NCI-H2029 treated with DMSO at 0.1 percent for 48 hours (cell line): ENCODE measurements at places on chromosomes 4 and X.

- no peak for DNase-seq
These were observed 106.4 kb upstream of the NDST4 start for GRCh38 chr4:115219862-115220261.

- DNase-seq: no peak
These were observed 56.5 kb downstream of the GAB1 start for GRCh38 chr4:143393195-143393594.

DNA sequence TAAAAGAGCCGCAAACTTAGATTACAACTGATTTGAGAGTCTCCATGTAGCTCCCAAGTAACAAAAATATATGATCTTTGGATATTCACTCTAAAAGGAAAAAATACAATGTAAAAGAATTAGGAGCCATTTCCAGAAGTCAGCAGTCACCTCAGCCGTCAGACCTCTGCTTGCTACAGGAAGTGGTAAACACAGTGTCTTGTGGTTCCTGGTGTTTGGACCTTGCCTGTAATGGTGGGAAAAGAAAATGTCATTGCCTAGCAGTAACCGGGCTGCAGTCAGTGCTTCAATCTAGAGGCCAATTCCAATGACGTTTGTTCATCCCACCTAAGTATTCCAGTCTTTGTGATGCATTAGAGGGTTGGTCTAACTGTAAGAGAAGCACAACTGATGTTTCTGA is 28.9 kb upstream of the SMIM31 start:
- DNase-seq: no peak

- peak; percentile 5 for DNase-seq
These were observed 675 bp downstream of the PRIMPOL start for GRCh38 chr4:184649971-184650855.

- no peak for DNase-seq
These were observed 546 bp downstream of the ZRSR2 start for GRCh38 chrX:15790769-15791290.

DNA sequence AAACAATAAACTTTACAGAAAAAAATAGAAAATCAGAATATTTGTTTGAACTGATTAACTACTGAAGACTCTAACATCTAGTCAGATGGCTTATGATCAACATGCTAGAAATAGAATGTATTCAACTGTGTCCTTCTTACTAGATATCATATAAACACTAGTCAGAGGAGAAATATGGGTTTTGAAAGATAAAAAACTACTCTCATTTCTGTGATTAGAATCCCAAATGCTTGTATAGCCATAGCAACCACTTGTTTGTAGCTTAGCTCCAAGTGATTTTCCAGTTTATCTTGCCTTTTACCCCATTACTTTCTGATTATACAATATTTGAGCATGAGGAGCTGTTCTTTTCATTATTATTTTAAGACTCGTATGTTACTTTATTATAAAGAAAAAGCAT is 31.2 kb downstream of the USP38 start:
- DNase-seq: no peak

GRCh38 chr4:76762137-76763130 is 135.5 kb downstream of the SOWAHB start:
- DNase-seq: no peak

DNA sequence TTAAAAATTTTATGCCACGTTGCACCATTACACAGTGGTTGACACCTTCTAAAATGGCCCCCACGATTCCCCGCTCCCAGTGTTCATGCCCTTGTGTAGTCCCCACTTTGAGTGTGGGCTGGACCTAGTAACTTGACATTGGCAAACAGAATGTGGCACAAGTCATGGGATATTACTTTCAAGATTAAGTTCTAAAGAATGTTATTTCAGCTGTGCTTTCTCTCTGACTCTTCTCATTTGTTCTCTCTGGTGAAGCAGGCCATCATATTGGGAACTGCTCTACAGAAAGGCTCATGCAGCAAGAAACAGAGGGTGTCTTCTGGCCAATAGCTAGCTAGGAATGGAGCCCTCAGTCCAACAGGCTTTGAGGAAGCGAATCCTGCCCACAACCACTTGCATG is 67.1 kb downstream of the ATXN3L start:
- DNase-seq: no peak

DNA sequence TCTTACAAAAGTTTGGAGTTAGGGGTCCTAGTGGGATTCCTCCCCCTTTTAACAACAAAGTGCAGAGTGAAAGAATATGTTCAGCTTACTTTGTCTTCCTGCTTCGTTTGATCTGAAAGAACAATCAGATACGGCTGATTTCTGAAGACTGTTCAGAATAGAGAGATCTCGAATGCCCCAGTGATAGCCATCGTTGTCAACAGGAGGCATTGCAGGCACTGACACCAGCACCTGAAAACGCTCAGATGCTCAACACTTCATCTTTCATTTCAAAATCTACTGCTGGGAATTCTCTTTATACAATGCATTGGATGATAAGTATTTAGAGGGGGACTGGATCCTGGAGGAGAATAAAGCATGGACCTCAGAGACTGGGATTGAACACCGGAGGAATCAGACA is 186.3 kb upstream of the TENM3 start:
- no peak for DNase-seq

- no peak for DNase-seq
These were observed 91.3 kb upstream of the RPL34 start for GRCh38 chr4:108529102-108529501.

DNA sequence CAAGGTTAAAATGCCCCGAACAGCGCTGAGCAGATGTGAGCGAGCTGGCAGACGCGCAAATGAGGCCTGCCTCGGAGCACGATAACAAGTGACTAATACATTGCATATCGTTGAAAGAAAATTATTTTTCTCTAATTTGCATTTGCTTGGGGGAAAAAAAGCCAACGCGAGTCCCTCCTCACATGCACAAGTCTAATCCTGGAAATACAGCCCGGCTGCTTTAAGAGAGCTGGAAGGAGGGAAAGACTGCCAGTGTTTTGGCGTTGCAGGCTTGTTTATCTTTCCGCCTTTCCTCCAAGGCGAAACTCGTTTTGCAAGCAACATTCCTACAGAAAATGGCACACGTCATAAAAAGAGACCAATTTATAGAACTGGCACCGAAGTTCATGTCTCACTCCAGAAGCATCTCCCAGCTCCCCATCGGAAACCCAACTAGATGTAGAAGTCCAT is 12.6 kb downstream of the BCOR start:
- DNase-seq: no peak

DNA sequence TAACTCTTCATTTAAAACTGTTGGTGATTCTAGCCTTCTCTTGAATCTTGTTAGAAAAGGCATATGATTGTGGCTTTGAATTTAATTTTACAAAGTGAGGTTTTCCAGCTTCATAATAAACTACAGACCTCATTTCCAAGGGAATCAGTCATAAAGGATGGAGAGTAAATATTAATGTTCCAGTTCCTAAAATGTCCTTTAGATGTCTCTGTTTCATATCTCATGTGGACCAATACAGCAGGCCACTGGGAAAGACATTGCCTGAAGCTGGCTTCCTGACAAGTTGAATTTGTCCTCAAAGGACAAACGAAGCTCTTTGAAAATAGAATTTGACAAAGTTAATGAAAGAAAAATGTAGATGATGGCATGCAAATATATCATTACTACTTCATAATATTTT is 125.4 kb downstream of the ZNF330 start:
- DNase-seq: no peak

DNA sequence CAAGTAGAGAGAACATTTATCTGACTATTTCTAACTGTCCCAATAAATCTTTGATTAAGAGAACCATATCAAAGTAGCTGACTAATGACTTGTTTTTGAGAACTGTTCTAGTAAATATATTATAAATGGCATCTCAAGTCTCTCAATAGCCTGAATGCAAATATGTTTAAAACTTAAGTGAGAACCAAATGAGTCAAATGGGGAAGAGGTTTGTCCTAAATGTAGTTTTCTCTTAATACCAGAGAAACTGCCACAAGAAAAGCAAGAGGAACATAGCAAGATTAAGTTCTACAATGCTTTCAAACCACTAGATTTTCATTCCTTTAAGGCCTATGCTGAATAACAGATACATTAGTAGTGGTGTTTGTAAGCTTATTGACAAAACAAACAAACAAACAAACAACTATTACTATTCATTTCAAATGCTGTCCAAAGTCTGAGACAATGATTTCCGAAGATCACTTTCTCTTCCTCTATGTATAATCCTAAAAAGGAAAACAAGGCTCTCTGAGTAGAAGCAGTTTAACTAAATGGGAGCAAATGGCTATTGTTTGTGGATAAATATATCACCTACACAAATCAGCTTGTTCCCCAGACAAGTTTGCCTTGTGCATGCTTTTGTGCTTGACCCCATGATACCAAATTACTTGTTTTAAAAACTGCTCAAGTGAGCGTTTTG is 408.4 kb upstream of the EMCN start:
- no peak for DNase-seq

GRCh38 chrX:115226929-115227328 is 7.0 kb downstream of the LRCH2 start:
- no peak for DNase-seq

DNA sequence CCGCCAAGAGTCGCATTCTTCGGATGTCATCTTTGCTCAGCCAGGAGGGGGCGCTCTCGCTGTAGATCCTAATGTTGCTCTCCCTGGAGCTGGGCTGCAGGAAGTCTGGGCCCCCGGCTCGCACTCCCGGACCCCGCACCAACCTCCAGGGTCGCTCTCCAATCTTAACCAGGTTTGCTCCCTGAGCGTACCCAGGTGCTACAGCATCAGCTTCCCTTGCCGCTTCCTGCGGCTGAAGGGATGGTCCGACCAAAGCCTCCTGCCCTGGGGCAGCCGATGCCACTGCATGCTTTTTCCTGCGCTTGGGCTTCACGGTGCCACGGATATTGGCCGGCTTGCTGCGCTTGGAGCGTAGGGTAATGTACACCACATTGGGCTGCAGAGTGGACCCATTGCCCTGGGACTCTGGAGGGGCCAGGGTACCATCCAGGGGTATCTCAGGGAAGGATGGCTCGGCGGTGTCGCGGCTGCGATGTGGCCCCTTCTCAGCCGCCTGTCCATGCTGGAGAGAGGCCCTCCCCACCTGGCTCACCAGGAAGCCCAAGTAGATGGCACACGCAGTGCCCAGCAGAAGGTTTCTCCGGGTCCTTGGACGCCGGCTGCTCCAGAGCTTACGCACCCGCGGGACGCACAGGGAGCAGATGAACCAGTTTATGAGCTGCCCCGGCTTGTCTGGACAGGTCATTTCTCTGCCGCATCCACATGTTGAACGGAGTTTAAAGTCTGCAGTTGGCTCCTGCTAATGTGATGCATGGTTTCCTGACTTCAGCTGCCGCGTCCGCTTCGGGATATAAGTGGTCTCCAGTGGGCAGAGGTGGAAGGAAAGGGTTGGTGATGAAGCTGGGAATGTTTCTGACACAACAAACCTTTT is 1.9 kb downstream of the GASK1B start:
- DNase-seq: no peak

DNA sequence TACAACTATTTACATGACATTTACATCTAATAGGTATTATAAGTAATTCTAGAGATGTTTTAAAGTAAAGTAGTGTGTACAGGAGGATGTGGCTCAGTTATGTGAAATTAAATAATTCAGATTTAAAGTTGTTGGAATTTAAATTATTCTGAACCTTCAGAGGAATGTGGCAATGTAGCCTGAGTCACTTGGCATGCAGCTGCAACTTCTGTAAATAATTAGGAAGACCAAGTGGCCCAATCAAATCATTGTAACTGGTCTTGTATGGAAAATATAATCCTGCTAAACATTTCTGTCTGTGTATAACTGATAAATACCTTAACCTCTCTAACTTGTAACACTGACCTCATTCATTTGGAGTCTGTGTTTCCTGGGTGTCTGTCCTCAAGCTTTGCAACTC is 828.9 kb downstream of the GLUD2 start:
- no peak for DNase-seq

- no peak for DNase-seq
These were observed 162.6 kb downstream of the PRR32 start for GRCh38 chrX:126982158-126982557.

- no peak for DNase-seq
These were observed 356.8 kb downstream of the BMPR1B start for GRCh38 chr4:95114521-95114920.

- no peak for DNase-seq
These were observed 67.6 kb upstream of the GUCY1A1 start for GRCh38 chr4:155599085-155599484.

DNA sequence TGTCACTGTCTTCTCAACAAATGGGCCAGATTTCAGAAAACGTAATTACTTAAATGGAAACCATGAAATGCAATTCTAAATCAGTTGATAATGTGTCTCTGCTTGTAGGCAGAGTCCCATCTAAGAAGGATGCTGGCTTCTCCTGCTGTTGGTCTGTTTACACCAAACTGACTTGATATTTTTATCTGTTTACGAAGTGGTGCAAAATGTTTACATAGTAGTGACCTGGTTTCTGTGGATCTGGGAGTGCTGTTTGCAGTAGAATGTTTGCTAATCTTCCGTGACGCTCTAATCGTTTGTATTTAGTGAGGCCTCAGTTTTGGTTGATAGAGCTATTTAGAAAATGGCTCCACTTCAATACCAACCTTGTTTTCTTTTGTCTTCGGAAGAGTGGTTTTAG is 213.5 kb downstream of the VEGFC start:
- no peak for DNase-seq

- DNase-seq: no peak
These were observed 222.7 kb upstream of the HAND2 start for GRCh38 chr4:173752610-173753230.

DNA sequence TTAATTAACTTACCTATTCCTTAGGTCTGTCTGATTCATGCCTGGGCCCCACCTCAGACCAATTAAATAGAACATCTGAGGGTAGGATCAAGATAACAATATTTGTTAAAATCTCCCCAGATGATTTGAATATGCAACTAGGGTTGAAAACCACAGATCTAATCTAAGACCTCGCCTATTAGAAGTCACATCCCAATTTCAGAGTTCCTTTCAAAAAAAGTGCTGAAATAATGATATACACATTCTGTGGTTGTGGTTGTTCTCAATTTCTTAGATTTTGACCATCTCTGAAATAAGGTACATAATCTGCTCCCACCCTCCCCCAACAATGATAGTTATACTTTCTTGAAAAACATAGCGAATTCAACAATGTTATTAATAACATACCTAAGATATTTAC is 27.7 kb downstream of the NIPAL1 start:
- no peak for DNase-seq

DNA sequence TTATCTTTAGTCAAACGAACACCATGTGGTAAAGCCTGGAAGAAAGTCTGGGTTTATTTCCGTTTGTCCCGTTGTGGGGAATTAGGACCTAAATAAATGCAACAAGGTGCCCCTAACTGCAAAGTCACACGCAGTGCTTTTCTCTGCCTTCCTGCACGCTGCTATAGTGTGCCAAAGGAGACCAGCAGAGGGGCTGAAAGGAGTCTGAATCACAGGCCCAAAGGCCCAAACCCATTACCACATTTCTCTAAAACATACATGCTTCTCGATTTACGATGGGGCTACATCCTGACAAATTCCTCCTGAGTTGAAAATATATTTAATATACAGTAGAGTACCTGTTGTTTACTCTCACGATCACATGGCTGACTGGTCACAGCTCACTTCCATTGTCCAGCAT is 4.5 kb downstream of the VEGFC start:
- no peak for DNase-seq

GRCh38 chr4:651884-652642 is 22.0 kb downstream of the ATP5ME start:
- DNase-seq: no peak

- DNase-seq: no peak
These were observed 8.1 kb downstream of the P2RY8 start for GRCh38 chrX:1528884-1529203.

- no peak for DNase-seq
These were observed 341.2 kb downstream of the TECRL start for GRCh38 chr4:64068096-64068495.
